ENCODE measurements at places on chromosomes 2 and 18.

- peak; percentile 77 for DNase-seq
Observed at GRCh38 chr2:240820607-240821428, 799 bp upstream of the KIF1A start.

DNA sequence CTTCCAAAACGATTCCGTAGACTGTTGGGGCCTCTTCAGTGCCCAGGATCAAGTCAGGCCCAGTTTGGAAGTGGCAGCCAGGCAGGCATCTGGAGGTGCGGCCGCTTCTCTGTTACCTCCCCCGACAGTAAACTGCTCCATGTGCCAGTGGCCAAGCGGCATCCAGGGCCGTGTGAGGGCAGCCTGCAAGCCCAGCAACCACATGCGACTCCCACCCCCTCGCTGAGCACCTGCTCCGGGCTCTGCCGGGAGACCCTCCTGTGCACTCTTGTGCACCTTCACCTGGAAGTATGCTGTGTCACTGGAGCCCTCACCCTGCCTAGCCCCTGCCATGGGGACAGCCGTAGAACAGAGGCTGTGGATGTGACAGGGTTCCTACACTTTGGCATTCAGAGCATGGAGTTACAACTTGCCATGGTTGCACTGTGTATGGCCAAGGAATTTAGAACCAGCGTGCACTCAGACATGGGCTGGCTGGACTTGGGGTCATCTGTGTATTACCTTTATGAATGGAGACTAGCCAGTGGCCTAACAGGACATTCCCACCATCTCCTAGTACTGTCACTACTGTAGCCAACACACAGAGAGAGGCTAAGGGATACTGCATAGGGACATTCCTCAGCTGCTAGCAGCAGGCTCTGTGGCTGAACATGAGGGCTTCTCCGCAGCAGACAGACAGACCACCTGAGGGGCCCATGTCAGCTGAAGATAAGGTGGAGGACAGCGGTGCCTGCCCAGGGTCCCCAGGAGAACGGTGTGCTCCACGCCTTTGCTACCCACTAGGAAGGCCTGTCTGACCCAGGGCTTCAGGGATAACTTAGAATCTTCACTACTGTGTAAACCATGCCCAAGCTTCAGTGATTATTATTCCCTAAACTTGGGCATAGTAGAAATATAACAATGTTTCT lies 25.0 kb upstream of the FAHD2A start:
- DNase-seq = no peak

GRCh38 chr2:194424683-194425209 lies 1232.3 kb upstream of the SLC39A10 start:
- no peak for DNase-seq

DNA sequence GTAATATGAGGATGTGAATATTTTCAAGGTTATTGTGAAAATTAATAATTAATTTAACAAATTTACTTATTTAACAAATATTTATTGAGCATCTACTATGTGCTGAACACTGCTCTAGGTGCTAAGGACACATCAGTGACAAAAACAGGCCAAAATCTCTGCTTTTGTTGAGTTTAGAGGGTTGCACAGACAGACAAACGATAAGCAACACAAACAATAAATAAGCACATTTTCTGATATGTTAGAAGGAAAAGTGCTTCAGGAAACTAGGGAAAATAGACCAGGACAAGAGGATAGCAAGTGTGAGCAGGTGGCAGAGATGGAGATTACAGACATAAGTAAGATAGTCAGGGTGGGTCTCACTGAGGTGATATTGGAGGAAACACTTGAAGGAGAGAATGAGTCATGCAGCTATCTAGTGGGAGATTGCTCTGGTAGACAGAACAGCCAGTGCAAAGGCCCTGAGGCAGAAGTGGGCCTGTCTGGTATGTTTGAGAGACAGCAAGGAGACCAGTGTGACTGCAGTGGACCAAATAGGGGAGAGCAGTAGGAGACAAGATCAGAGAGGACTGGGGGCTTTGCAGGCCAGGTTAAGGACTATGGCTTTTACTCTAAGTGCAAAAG lies 38.3 kb downstream of the SFXN5 start:
- no peak for DNase-seq

DNA sequence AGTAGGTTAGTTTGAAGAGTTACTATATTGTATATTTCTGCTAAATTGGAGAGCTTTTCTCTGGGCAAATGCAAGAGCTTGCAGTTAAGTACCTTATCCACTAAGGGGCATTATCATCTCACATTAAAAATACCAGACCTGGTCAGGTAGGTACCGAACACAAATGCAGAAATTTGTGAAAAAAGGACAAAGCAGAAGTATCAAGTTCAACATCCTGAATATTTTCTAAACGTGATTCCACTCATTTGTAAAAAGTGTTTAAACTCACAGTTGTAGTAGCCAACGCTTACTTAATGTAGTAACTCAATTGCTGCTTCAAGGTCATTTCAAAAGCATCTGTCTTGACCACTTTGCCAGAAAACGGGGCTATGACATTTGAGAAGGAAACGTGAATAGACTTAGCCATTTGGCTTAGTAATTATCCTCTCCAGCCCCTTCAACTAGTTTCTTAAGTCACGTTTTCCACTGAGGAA lies 52.1 kb downstream of the CYRIA start:
- DNase-seq = no peak

DNA sequence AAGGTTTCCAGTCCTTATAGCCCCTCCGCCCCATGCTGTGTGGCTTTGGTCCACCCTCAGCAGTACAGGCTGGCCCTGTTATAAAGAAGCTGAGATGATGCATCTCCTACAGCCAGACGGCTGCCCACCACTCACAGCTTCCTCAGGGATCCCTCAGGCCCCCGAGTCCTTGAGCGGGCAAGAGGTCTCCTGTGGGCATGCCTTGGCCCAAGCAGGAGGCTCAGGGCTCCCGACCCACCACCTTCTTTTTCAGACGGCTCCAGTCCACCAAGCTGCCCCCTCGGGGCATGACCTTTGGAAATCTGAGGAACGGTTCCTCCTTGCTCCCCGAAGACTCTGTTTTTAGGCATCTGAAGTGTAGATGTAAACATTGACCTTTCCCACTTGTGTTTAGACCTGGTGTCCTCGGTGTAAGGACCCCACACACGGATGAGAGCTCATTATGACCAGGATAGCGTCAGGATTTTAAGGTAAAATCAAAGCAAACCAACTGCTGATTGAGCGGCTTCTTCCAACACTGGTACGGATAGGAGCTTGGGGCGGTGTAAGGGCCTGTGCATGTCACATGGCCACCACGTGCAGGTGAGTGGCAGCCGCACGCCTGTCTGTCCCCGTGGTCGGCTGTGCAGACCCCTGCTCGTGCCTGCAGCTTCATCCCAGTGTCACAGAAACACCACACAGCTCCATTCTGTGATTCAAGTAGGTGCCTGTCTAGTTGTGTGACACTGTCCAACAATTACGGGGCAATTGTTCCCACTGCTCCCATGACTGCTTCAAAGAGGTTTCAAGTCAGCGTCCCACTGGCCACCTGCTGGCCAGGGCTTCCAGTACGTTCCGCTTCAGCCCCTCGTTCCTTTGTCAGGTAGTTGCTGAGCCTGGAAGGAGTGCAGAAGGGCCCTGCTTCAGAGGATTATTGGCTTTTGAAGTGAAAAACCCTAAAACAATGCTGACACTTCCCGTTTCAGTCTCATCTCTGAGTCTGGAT lies 74.7 kb downstream of the NDUFA10 start:
- DNase-seq = no peak

DNA sequence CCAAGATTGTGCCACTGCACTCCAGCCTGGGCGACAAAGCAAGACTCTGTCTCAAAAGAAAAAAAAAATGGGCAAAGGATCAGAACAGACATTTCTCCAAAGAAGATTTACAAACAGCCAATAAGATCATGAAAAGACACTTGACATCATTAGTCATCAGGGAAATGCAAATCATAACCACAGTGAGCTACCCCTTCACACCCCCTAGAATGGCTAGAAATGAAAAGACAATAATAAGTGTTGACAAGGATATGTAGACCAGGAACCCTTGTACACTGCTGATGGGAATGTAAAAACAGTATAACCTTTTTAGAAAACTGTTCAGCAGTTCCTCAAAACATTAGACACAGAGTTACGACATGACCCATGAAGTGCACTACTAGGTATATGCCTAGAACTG lies 18.4 kb upstream of the MTERF4 start:
- no peak for DNase-seq

- no peak for DNase-seq
Observed at GRCh38 chr2:233223059-233223894, 28.2 kb upstream of the ATG16L1 start.

DNA sequence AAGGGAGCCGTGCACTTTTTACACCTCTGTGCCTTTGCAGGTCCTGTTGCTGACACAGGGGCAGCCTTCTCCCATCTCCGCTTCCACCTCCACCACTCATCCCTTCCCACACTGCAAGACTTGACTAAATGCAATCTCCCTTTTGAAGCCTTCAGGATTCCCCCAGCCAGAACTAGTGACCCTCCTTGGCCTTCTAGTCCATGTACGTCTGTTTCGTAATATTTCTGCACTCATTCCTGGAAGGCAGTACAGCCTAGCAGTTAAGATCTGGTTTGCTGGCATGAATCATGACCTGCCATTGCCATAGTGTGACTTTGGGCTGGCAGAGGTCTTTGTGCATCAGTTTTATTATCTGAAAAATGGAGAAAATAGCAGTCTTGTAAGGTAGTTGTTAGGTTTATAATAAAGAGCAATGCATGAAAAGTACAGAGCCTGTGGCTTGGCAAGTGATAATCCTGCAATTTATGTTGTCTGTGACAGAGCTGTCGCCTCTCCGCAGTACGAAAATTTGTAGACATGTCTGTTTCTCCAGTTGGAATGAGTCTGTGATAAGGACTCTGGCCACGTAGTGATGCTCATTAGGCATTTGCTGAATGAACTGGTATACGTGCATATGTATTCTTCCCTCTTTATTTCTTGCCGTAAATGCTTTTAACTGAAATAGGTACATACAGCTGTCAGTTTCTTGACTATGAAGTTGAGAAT lies 36.7 kb downstream of the NCK2 start:
- DNase-seq = no peak

- peak; percentile 94 for DNase-seq
Observed at GRCh38 chr2:226835796-226836547, at the start of gene RHBDD1. TSS of gene RHBDD1 (plus strand) at chr2:226836054. CDS start at chr2:226864694, 28,640 bp downstream.

DNA sequence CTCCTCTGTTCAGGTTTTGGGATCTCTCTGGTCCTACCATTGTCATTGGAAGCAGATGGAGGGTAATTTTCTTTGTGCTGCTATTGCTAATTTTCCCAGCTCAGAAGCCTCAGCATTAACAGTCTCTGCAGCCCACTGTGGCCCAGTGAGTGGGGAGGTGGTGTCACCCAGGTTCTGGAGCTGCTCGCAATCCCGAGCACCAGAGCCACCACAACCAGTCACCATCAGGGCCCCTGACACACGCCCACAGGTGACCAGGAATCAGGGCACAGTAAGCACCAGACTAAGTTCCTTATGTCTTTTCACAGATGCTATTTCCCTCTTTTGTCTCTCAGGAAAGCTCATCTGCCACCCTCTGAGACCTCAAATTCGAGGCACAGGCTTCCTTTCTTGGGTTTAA lies 87.9 kb downstream of the SEPTIN10 start:
- DNase-seq = no peak

GRCh38 chr2:162490761-162491470 lies 147.0 kb downstream of the GCA start:
- DNase-seq = no peak

DNA sequence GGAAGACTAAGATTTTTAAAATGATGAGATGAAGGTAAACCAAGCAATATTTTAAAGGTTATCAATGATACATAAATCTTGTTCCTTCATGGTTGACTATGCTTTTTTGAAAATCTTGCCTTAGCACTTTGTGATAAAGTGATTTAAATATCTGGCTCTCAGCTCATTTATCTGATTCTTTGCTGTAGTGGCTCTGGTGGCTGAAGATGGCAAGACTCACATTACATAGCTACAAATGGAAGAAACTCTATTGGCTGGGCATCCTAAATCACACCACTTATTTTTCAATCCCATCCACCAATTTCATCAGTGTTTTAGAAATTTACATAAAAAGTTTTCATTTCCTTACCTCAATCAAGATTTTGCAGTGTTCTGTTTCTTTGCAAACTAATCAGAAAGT lies 16.6 kb upstream of the APCDD1 start:
- no peak for DNase-seq

DNA sequence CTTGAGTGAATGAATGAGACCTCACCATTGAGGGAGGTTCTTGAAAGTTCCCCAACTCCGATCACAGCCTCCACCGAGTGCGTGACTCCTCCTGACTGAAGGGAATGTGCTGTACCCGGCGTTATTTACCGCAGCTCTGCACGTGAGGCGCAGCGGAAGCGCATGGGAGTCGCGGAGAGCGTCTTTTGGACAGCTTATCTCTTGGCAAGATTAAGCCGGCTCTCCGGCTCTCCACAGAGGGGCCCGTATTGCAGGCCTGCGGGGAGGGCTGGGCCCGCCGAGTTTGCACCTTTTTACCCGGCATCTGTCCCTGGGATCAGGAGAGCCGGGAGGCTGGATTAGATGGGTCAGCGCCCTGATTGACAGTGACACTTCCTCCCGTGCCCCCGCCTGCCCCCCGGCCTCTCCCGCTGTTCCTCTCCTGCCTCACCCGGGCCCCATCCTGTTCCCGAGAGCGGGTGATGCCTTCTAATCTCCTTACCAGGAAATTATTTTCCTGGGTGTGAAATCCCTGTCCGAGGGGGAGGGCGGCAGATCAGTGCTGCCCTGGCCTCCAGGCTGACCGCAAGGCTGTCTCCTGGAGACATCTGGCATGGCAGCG lies 176.3 kb downstream of the INHBB start:
- no peak for DNase-seq

- DNase-seq = peak; percentile 14
Observed at GRCh38 chr2:124320051-124320688, 295.1 kb downstream of the CNTNAP5 start.

GRCh38 chr2:45170191-45171135 lies 161.2 kb upstream of the SIX2 start:
- DNase-seq = no peak

GRCh38 chr2:7884338-7884737 lies 797.5 kb upstream of the ID2 start:
- DNase-seq = no peak

DNA sequence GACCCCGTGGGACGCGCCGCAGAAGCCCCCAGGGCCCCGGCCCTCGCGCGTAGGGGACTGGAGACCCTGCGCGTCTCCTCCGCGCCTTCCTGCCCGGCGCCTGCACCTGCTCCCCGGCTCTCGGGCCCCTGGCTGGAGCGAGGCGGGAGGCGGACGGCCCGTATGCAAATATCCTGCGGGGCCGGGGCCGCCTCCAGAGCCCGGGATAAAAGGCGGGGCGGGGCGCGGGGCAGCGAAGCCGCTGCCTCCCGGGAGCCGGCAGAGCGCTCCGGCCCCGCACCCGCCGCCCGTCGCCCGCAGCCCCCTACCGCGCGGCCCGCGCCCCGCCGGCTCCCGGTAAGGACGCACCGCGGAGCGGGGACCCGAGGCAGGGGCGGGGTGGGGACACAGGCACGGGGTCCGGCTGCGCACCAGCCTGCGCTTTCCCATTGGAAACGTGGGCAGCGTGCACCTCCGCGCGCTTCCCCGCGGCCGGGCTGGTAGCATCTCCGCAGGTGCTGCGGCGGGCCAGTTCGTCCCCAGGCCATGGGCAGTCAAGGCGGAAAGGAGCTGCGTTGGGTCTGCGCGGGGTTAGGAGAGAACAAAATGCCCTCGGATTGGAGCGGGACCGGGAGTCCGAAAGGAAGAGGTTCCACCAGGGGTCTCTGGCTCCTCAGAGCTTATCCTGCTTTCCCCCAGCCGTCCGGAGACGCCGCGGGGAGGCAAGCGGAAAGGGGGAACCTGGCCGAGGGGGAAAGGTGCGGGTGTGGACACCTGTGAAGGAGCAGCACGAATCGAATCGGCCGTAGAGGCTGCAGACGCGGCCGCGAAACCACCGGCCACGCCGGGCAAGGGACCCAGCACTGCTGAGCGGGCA lies at the start of gene ATP6V1C2:
ATP6V1C2 (plus strand) TSS at position 235 of the 856 bp plus-strand sequence. CDS start 1,220 bp downstream, outside the sequence.
- DNase-seq = peak; percentile 25

Data from DMS153 (cell line).